ENCODE measurements at places on chromosomes 4 and X.

DNA sequence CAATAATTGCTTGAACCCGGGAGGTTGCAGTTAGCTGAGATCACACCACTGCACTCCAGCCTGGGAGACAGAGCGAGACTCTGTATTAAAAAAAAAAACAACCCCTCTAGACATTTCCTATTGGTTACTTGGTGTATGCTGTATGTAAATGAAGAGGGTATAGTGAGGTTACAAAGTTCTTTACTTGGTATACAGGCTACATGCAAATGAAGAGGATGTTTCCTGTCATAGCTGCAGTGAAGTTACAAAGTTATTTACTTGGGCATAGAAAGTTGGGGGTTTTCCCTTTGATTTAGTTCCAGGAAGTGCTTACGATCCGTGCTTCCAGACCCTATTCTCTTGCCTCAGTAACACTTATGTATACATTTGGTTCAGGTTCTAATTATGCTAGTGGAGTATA, 38.4 kb upstream of the CLNK start:
- H3K4me1 ChIP-seq, result no peaks in the 10 kb centered on the region
- H3K4me3 ChIP-seq, result no peak overlapping the region
- DNase-seq, result no peak
- H3K36me3 ChIP-seq, result no peaks in the 10 kb centered on the region
- no peaks in the 10 kb centered on the region for H3K27me3 ChIP-seq

- H3K27ac ChIP-seq, result no peak overlapping the region
- no peaks in the 10 kb centered on the region for H3K4me1 ChIP-seq
- no peaks in the 10 kb centered on the region for H3K36me3 ChIP-seq
- peaks cover 2% of the 10 kb centered on the region for H3K27me3 ChIP-seq
Observed at GRCh38 chr4:173535957-173536356, 5.9 kb upstream of the HAND2 start.

GRCh38 chr4:124947622-124948265, 235.2 kb upstream of the ANKRD50 start:
- peaks cover 6% of the 10 kb centered on the region for H3K4me1 ChIP-seq
- no peak overlapping the region for H3K27ac ChIP-seq
- H3K4me3 ChIP-seq, result no peak overlapping the region
- no peak for DNase-seq
- no peaks in the 10 kb centered on the region for H3K27me3 ChIP-seq

DNA sequence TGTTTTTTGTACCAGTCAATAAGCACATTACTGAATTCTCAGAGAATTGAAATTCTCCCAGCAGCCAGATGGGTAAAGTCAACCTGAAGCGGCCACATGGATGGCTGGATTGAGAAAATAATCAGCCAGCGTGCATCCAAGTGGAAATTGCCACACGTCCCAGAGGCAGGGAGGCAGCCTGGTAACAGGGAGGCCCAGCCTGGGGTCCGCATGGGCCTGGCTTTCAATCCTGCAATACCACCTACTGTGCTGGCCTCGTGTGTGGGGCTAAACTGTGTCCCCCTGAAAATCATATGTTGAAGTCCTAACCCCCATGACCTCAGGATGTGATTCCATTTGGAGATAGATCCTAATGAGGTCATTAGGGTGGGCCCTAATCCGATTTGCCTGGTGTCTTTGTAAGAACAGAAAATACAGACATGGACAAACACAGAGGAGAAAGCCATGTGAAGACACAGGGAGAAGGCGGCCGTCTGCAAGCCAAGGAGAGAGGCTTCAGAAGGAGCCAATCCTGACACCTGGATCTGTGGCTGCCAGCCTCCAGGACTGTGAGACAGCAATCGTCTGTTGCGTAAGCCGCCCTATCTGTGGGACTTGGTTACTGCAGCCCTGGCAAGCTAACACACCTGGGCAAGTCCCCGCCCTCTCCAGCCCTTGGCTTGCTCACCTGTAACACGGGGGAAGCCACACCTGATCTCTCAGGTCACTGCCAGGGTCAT, 90.3 kb downstream of the JAKMIP1 start:
- no peak overlapping the region for H3K27ac ChIP-seq
- no peak overlapping the region for H3K4me3 ChIP-seq
- no peaks in the 10 kb centered on the region for H3K4me1 ChIP-seq
- H3K27me3 ChIP-seq, result peaks cover 43% of the 10 kb centered on the region
- no peak for DNase-seq

DNA sequence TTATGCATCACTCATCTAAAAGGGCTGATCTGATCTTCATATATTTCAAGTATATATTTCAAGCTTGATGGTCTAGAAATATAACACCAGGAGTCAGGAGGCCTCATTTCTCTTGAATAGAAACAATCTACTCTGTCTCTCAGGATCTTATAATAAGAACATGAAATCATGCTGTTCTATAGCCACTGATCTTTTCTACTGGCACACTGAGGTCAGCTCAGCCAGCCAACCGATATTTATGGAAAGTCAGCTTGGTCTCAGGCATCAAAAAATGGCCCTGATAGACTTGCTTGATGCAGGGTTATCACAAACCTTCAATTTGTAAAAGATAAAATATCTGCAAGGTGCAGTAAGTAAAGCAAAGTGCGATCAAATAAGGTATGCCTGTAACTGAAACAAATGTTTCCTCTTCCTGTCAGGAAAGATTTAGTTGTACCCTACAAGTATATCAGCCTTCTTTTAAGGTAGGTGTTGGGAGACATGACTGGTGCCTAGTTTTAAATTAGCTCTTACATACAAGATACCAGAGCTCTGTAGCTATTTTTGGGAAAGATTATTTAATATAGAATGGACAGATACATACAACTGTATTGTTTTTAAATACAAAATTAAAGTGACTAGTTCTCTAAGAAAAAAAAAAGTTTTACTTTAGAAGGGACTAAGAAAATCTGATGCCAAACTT, 63.4 kb downstream of the BMP3 start:
- H3K27ac ChIP-seq, result no peak overlapping the region
- no peaks in the 10 kb centered on the region for H3K36me3 ChIP-seq
- H3K4me1 ChIP-seq, result no peaks in the 10 kb centered on the region
- H3K4me3 ChIP-seq, result no peak overlapping the region

DNA sequence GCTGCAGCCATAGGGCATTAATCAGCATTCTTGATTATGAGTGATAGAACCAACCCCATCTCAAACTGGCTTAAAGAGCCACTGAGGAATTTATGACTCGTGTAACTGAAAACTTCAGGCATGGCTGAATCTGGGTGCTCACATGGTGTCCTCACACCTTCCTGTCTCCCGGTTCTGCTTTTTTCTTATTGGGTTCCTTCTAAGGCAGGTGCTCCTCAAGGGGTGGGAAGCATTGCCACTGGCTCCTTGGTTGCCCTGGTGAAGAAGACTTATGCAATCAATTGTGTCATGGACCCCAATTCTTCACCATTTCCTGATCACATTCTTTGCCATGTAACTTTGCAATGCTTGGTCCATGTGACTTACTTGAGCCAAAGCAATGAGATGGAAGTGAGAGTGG, 4.3 kb upstream of the ZCCHC4 start:
- no peak overlapping the region for H3K27ac ChIP-seq
- H3K27me3 ChIP-seq, result no peaks in the 10 kb centered on the region
- H3K4me3 ChIP-seq, result no peak overlapping the region
- no peaks in the 10 kb centered on the region for H3K36me3 ChIP-seq
- no peaks in the 10 kb centered on the region for H3K4me1 ChIP-seq

DNA sequence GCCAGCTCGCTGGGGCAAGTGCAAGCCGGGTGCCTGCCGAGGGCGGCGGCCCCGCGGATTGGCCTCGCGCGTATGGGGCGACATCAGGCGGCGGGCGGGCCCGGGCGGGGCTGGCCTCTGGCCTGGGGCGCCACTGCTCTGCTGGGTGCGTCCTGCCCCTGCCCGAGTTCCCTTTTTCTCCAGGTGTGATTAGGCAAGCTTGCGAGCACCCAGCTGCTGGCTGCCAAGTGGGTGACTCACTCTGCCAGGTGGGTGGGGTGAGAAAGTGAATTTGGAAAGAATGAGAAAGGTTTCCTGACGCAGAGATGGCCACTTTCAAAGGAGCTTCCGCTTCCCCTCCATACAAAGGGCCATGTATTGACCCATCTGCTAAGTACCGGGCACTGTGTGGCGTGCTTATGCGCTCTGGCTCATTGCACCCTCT, 32.5 kb downstream of the FGFBP1 start:
- no peaks in the 10 kb centered on the region for H3K36me3 ChIP-seq
- no peak overlapping the region for H3K27ac ChIP-seq
- H3K4me1 ChIP-seq, result no peaks in the 10 kb centered on the region
- H3K27me3 ChIP-seq, result no peaks in the 10 kb centered on the region
- no peak for DNase-seq

- no peaks in the 10 kb centered on the region for H3K4me1 ChIP-seq
- no peak overlapping the region for H3K27ac ChIP-seq
- no peaks in the 10 kb centered on the region for H3K27me3 ChIP-seq
- DNase-seq, result peak; percentile 65
- no peaks in the 10 kb centered on the region for H3K36me3 ChIP-seq
- no peak overlapping the region for H3K4me3 ChIP-seq
Observed at GRCh38 chrX:103175944-103176753, 38.8 kb upstream of the BEX4 start.

DNA sequence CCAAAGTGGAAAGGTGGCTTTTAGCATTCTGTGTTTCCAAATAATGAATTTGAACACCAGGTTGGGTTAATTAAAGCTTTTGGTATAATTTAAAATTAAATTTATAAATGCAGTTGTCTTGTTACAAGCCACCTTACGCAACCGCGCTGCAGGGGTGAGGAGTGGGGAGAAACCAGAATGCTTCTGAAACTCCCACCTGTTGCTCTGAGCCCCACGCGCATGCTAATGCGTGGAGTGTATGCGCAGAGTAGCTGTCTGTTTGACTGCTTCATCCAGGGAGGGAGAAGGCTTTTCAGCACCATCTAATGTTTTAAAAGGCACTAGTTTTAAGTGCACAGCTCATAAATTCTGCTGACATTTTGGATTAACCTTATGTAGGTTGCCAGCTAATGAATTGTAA, 12.5 kb downstream of the OGT start:
- DNase-seq, result no peak
- no peaks in the 10 kb centered on the region for H3K4me1 ChIP-seq
- H3K4me3 ChIP-seq, result no peak overlapping the region

DNA sequence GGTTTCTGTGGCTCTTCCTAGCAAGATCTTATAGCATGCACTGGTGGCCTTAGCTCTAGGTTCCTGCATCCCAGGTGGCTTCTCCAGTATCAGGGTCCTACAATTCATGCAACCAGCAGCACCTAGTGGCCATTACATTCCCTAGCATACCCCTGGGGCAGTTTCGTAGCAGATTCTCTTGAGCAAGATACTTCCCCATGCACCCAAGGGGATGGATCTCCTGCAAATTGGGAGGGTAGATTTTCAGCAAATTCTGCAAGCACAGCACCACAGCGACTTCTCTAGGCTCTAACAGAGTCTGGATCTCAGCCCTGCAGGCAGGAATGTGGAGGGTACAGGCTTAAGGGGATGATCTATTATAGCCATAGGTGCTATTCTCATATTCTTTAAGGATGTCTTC, 13.1 kb upstream of the SLC9B1 start:
- no peak for DNase-seq
- H3K27ac ChIP-seq, result no peak overlapping the region
- no peak overlapping the region for H3K4me3 ChIP-seq
- no peaks in the 10 kb centered on the region for H3K4me1 ChIP-seq

Data from tibial artery (tissue), 4 donors.